ENCODE measurements at places on chromosomes 2 and 18.

GRCh38 chr2:239361311-239361642 is 39.5 kb downstream of the HDAC4 start:
- DNase-seq, result no peak

DNA sequence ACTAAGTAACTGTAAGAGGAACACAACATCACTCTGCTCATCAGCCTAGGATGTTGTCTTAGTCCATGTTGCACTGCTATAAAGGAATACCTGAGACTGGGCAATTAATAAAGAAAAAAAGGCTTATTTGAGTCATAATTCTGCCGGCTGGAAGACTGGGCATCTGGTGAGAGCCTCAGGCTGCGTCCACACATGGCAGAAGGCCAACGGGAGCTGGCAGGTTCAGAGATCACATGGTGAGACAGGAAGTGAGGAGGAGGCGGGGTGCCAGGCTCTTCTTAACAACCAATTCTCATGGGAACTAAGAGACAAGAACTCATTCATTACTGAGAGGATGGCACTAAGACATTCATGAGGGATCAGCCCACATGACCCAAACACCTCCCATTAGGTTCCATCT is 46.8 kb downstream of the EPG5 start:
- DNase-seq, result no peak

DNA sequence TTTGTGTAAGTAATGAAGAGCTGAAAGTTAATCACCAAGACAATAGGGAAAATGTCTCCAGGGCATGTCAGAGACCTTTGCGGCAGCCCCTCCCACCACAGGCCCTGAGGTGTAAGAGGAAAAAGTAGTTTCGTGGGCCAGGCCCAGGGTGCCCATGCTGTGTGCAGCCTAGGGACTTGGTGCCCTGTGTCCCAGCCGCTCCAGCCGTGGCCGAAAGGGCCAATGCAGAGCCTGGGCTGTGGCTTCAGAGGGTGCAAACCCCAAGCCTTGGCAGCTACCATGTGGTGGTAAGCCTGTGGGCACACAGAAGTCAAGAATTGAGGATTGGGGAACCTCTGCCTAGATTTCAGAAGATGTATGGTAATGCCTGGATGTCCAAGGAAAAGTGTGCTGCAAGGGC is 52.5 kb downstream of the CENPO start:
- no peak for DNase-seq

DNA sequence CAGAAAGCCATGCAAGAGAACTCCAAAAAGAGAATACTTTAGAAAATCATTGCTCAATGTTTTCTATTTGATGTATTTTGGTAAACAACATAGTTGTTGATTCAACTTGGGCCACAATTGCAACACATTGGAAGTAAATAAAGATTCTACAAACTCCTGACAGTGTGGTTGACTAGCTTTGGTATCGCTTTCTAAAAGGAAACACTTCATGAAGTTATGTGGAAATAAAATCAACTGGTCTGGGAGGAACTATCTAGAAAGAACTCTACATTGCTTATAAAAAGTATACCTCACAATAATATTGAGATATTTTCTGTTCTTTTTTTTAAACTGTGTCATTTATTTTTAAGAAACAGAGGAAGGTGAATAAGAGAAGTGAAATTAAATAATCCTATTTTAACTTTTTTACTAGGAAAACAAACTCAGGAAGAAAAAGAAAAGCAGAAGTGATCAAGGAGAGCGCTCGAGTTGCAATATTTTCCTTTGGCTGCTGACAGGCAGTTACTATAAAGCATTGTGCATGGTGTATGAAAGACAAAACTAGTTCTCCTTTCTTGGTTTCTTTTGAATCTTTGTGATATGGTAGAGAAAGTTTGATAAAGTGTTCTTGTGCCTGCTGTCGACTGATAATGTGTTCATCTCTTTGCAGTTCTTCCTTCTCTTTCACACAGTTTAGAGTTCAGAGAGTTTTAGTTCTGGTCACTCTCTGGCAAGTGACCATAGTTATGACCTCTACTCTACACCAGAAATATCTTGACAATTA is 3.0 kb downstream of the DHRS9 start:
- no peak for DNase-seq

DNA sequence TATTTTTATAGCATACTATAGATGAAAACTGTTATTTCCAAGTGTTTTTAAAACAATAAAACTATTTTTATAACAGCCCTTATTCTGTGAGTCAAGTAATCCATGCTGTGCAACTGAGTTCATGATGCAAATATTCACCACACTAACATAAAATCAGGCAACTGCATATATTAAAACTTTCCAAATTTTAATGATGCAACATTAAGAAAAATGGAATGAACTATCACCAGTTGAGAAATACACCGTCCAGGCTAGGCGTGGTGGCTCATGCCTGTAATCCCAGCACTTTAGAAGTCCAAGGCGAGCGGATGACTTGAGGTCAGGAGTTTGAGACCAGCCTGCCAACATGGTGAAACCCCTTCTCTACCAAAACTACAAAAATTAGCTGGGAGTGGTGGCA is 114.5 kb downstream of the CDH2 start:
- no peak for DNase-seq

DNA sequence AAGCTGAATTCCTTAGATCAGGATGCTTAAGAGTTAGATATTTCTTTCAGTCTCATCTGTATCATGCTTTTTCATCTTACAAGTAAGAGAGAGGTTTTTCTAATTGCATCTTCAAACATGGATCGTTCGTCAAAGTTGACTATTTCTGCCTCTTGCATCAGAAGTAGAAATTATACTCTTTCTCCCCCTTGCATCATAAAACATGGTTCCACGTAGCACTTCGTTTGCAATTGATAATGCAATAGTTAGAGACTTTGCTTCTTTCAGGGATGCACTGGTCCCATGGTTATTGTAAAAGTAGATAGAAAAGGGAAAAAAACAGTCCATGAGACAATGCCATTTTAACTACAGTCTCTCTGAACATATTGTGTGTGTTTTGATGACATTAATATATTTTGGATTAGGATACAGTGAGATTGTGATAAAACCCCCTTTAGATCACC is 75.1 kb upstream of the PARD3B start:
- no peak for DNase-seq

- no peak for DNase-seq
These were observed 464.2 kb upstream of the FSHR start for GRCh38 chr2:49618491-49618890.

- DNase-seq, result no peak
These were observed 107.4 kb upstream of the LRRTM4 start for GRCh38 chr2:77629539-77629938.

GRCh38 chr2:23420091-23420839 is 35.3 kb downstream of the KLHL29 start:
- no peak for DNase-seq

DNA sequence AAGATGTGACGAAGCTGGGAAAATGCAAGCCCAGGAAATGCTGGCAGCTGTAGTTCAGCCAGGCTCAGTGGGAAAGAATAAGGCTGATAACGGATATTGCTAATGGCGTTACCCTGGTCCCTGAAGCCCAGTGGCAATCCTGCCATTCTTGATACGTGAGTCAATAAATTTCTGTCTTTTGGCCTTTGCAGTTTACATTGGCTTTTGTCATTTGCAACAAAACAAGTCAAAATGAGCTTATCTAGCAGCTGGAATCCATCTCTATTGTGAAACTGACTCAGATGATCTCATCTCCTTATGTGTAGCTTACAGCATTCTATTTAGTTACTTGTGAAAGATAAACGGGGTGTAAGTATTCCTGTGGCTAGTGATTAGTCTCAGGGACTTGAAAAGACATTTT is 43.8 kb downstream of the ARL6IP6 start:
- no peak for DNase-seq

DNA sequence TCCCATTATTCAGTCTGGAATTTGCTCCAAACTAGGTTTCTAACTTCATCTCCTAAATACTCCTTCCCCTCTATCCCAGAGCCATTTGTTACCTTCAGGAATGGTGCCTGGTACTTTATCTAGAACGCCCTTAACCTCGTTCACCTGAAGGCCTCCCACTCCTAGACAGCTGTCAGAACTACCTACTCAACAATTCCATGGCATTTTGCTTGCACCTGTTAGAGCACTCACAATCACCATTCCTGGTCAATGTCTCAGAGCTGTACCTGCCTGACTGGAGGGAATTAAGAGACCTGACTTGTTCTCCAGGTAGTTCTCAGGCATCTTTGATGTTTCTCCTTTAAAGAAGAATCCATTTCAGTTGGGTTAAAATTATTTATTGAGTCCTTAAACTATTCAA is 88.9 kb downstream of the GAREM1 start:
- no peak for DNase-seq

GRCh38 chr18:74175658-74176057 is 27.3 kb downstream of the TIMM21 start:
- no peak for DNase-seq

DNA sequence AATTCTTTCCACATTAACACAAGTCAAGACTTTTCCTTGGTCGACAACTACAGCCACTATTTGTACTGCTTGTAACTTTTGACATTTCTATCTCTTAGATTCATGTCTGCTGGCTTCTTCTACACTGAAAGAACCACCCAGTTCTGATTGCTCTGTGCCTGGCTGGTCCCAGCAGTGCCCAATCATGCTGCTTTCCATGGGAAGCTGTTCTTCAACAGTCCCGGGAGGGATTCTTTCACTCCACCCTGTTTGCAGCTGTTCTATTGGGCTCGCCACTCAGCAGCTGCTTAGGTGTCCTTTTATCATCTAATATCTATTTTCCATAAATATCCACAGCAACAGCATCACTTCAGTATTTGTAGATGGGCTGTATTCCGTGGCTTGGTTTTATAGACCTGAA is 471.1 kb upstream of the SMIM21 start:
- DNase-seq, result no peak

DNA sequence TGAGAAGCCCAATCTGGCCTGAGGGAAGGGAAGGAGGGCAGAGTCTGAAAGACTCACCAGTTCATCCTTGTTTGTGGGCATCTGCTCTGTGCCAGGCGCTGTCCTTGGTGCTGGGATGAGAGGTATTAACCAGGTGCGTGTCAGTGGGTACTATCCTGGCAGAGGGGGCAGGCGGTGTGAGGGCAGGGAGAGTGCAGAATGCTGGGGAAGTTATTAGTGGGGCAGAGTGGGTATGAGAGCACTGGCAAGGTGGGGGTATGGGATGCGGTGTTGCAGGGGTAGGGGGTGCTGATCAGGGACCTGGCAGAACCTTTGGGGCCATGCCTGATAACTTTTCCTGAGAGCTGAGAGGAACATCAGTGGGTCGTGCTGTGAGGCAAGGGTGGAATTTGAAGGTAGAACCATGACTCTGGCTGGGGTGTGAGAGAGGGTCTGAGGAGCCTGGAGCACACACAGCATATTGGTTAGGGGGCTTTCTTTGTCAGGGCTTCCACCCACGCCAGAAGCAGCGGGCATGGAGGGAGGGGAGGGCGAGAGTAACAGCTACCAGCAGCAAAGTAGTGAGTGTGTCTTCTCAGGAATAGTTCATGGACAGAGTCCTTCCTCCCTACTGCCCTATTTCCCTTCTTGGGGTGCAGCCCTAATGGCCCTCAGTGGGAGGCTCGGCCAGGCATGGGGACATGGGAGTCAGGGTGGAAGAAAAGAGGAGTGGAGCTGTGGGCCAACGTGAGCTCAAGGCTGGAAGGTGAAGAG is 290.7 kb downstream of the CYP26B1 start:
- DNase-seq, result no peak

GRCh38 chr2:197954328-197954727 is 149.9 kb downstream of the PLCL1 start:
- no peak for DNase-seq

GRCh38 chr2:171864357-171864985 is 29.6 kb downstream of the SLC25A12 start:
- no peak for DNase-seq

DNA sequence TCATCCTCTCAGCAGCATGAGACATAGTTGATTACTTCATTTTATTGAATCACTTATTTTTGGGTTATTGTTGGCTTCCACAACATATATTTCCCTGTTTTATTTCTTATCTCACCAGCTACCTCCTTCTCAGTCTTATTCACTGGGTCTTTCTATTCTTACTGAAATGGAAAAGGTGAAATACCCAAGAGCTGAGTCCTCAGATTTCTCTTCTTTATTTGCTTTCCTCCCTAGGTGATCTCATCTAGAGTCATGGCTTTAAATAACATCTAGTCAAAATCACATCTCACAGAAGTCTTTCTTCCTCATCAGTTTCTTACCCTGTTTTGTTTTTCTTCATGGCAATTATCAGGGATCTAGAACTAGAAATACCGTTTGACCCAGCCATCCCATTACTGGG is 105.0 kb upstream of the RBBP8 start:
- DNase-seq, result no peak

- DNase-seq, result no peak
These were observed 173.6 kb downstream of the SMAD7 start for GRCh38 chr18:48777026-48777743.

DNA sequence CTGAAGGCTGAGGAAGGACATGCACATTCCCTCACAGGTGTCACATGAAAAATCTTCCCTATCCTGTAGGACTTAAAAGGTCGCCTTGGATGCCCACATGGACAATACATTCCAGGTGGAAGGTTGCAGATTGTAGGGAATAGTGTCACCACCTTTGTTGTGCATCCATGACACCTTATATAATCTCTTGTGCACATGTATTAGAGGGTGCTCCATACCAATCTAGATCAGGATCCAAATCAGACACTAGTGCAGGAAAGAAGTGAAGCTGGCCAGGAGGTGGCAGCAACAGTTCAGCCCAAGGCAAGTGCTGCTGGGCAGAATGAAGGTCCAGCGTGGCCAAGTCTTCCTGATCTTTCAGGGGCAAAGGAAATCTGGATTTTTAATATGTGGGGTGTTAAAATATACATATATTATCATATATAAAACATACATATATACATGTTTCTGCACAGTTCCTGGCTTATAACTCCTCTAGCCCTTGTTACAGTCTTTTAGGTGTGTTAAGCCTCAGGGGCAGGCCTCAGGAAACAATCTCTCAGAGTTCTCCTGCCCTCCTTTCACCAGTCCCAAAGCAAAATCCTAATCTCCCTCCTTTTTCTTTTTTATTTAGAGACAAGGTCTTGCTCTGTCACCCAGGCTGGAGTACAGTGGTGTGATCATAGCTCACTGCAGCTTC is 16.6 kb downstream of the NIF3L1 start:
- DNase-seq, result peak; percentile 41

DNA sequence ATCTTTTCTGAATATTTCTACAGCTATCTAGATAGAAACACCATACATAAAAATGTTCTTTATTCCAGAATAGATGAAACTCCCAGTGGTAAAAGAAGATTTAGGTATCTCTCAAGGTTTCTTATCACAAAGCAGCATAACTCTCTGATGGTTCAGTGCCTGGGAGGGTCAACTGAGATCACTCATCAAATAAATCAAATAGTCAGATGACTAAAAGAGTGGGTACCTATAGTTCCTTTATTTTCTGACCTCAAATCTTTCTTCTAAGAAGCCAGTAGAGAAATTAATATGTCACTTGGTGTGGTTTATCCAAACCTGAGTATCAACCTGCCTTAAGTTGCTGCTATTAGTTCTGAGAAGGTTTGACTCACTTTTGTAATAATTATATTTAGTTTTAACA is 120.9 kb downstream of the TMEFF2 start:
- no peak for DNase-seq
